ENCODE measurements at places on chromosomes 5 and 9.

GRCh38 chr9:74855072-74855471, 32.6 kb downstream of the TRPM6 start:
- no peak for DNase-seq

- DNase-seq, result no peak
Measured at GRCh38 chr9:136192289-136193126, 12.4 kb downstream of the LHX3 start.

DNA sequence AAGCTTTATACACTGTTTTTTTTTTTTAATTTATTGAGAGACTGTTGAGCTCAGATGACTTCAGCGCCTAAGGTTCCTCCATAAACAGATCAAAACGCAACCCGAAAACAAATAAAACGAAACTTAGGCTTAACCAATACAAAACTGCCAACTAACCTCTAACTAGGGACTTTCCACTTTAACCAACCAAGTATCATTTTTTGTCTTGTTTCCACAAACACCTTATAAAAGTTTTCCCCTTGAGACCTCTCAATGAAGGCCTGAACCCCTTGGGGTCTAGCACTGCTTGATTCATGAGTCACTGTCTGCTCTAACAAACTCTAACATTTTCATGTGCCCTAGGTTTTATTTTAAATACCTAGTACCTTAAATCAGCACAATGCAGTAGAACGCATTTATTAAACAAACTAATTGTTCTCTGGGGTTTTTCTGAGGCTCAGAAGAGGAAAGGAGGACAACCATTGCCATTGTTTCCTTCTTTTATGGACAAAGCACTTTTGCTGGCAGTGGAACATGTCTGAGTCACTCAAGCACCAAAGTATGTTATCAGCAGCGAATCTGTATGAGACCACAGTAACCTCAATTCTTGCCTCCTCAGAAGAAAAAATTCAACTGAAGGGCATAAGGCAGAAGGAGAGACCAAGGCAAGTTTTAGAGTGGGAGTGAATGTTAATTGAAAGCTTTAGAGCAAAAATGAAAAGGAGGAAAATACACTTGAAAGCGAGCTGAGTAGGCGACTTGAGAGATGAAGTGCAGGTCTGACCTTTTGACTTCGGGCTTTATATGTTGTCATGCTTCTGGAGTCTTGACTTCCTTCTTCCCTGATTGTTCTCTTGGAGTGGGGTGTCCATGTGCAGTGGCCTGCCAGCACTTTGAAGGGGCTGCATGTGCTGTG, 97.7 kb upstream of the HCN1 start:
- no peak for DNase-seq

- DNase-seq, result no peak
Measured at GRCh38 chr9:137447722-137448601, 6.8 kb upstream of the ENTPD8 start.

- no peak for DNase-seq
Measured at GRCh38 chr9:77794985-77795384, 146.9 kb upstream of the GNA14 start.

GRCh38 chr5:77867914-77868313, 91.8 kb upstream of the TBCA start:
- DNase-seq, result peak; percentile 13

DNA sequence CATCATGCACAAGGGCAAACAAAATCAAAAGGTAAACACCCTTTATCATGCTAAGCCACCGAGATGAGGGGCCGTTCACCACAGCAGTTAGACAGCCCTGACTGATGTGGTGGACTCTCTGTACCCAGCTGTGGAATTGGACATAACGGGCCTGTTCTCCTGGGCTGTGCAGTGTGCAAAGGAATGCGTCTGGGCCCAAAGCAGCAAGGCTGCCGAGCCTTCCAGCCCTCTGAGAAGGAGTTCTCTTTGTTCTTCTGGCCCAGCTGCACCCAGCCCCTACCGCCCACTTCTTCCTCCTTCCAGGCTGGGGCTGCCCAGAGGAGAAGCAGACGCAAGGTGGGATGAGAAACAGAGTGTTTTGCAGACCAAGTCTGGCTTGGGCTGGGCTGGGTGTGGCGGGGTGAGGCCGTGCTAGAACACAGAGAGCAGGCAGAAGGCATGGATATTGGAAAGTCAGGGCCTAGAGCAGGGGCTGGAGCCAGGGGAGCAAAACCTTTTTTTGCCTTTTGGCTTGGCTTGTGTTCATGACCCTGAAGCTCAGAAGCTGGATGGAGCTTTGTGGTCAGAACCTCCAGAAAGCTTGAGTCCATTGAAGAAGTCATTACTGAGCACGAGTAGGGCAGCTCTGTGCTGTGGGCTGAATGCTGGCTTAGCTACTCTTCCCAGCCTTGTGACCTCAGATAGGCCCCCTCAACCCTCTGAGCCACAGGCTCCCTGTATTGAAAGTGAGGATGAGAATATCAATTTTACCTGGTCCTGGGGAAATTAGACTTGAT, 49.8 kb upstream of the SH3PXD2B start:
- no peak for DNase-seq

All from NCI-H1694 (cell line).